ENCODE measurements at places on chromosomes 11 and 22.

- DNase-seq = no peak
Measured at GRCh38 chr11:99366546-99366945, 345.8 kb downstream of the CNTN5 start.

- peak; percentile 75 for DNase-seq
Measured at GRCh38 chr22:40176921-40177737, 596 bp upstream of the TNRC6B start.

DNA sequence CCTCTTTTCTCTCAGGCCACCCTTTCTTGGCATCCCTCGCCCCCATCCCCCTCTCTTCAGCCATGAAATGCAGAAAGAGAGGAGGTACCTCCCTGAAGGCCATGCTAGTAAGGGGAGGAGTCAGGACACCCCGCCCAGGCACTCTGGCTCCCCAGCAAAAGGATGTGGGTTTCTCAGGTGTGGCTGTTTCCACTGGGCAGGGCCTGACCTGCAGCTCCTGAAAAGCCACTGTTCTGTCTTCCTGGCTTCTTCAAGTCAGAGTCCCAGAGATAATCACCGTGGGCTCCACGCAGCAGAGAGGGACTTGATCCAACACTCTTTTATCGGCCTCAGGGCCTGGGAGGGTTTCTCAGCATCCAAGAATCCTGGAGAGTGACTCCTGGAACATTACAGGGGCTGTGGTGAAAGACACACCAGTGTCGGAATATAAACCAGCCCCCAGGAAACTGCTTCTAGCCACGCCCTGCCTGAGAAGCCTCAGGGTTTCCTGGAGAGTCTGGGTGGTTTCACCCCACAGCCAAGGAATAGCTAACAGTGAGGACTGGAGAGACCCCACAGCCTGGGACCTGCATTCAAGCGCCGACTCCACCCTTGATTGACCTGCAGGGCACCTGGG, 45.7 kb upstream of the TSPAN18 start:
- DNase-seq = peak; percentile 46

DNA sequence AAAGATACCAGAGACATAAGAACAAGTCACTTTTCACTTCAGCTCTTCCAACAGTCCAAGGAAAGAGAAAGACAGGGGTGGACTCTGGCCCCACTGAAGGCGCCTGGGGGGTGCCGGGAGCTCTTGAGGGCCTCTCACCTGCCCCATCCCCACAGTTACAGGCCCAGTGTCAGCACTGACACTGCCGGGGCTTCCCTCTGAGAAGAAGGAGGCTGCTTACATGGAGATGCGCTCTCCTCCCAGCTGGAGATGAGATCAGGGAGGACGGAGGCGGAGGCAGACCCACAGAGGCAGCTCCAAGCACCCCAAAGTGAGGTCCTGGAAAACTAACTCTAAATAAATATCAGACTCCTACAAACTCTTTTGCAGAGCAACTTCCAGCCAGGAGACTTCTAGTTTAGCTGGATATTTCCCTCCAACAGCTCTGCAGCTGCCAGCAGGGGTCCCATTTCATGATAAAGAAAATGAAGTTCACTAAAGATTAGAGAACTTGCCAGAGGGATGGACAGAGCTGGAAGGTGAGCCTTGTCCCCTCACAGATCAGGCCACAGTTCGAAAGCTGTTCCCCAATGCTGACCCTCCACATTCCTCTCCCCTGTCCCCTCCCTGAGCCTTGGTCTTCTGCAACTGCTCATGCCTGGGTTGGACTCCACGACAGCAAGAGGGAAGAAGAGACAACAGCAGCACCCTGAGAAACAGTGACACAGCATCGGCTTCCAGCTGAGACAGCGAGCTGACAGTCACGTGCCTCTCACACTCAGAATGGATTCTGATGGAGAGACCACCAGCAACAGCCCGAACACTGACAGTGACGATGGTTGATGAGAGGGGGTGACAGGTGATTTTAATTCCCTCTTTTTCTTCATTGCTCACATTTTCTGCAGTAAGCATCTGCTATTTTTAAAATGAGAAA, 5.8 kb downstream of the CARS1 start:
- no peak for DNase-seq

DNA sequence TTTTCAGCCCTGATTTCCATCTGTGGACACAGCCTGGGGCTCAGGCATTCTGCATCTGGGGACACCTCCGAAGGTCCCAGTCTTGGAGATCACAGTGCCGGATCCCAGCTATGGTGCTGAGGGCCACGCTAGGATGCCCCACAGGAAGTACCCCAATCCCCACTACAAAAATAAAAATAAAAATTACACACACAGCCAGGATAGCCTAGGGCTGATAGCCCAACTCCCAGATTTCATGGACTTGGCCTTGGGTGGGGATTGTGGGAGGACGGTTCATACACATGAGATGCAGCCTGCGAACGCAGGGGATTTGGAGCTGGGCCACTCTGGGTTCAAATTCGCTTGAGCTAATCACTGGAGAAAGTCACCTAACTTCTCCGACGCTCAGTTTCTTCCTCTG, 237.7 kb downstream of the BUD13 start:
- DNase-seq = no peak

GRCh38 chr22:30947173-30947815, 21.3 kb downstream of the MORC2 start:
- DNase-seq = no peak

GRCh38 chr11:79413268-79413667, 27.6 kb downstream of the TENM4 start:
- DNase-seq = peak; percentile 92

GRCh38 chr11:126585388-126585773, 229.9 kb downstream of the ST3GAL4 start:
- DNase-seq = no peak

- peak; percentile 69 for DNase-seq
Measured at GRCh38 chr11:83566950-83567349, 280.8 kb upstream of the CCDC90B start.

DNA sequence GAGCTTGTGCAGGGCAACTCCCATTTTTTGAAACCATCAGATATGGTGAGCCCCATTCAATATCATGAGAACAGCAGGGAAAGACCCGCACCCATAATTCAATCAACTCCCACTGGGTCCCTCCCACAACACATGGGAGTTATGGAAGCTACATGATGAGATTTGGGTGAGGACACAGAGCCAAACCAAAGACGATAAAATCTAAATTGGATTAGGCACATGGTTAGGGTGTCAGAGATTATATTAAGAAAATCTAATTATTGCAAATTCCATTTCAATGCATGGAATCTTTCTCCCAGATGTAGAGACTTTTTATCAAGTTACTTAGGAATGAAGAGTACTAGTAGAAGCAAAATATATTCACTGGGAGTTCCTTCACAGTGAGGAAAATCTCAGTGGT, 324.9 kb downstream of the JRKL start:
- no peak for DNase-seq

GRCh38 chr11:36974771-36975170, 376.7 kb upstream of the RAG2 start:
- DNase-seq = no peak

DNA sequence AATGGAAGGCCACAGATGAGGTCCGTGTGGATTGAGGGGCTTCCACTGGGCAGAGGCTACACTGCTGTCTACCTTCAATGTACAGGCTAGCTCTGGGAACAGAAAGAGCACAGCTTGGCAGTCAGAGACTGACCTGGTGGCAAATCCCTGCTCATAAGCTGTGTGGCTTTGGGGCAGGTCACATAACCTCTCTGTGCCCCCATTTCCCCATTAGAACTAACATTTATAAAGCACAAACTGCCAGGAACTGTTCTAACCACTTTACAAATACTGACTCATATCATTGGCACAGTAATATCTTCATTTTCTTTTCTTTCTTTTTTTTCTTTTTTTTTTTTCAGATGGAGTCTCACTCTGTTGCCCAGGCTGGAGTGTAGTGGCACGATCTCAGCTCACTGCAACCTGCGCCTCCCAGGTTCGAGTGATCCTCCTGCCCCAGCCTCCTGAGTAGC, 3.1 kb downstream of the FOSL1 start:
- DNase-seq = peak; percentile 28

- no peak for DNase-seq
Measured at GRCh38 chr11:76665172-76665571, 5.4 kb downstream of the LRRC32 start.

DNA sequence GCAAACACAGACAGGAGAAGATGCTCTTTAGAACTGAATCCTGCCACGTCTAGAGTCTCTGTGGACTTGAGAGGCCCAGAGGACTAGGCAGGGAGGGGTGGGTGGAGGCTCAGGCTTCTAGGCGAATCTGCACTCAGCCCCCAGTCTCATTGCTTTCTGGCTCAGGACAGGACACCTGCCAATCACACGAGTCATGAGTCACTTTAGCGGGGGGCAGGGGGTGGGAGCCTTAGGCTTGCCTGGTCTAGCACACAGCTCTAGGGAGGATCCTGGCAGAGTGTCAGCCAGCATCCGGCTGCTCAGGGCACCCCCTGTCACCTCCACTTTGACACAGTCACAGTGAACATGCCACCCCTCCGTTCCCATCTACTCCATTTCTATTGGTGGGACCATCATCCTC, 167.7 kb downstream of the CEP164 start:
- DNase-seq = no peak

- DNase-seq = no peak
Measured at GRCh38 chr22:45774001-45774670, 102.5 kb downstream of the ATXN10 start.

GRCh38 chr11:64095949-64096348, 60.2 kb downstream of the FLRT1 start:
- DNase-seq = no peak

DNA sequence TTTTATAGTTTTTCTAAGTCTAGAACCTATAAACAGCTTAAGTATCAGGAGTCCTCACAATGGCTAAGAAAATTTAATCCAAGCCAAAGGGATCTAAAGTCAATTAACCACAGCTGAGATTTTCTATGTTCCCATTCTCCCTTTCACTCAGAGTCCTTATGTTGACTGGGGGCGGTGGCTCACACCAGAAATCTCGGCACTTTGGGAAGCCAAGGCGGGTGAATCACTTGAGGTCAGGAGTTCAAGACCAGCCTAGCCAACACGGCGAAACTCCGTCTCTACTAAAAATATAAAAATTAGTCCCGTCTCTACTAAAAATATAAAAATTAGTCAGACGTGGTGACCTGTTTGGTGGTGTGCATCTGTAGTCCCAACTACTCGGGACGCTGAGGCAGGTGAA, 6.9 kb downstream of the RDX start:
- DNase-seq = peak; percentile 56

DNA sequence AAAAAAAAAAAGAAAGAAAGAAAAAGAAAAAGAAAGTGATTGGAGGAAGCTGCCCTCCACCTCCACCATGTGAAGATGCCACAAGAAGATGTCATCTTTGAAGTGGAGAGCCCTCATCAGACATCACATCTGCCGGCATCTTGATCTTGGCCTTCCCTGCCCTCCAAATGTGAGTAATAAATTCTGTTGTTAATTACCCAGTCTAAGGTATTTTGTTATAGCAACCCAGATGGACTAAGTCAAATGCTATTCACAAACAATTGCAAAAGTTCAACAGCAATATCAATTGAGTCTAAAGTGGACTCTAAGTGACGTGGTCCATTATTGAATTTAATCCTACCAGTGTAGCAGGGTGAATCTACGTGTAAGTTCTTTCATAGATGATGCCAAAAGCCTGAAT, 55.9 kb upstream of the NUP160 start:
- DNase-seq = no peak

- DNase-seq = no peak
Measured at GRCh38 chr11:111093061-111093460, 152.5 kb upstream of the POU2AF2 start.

DNA sequence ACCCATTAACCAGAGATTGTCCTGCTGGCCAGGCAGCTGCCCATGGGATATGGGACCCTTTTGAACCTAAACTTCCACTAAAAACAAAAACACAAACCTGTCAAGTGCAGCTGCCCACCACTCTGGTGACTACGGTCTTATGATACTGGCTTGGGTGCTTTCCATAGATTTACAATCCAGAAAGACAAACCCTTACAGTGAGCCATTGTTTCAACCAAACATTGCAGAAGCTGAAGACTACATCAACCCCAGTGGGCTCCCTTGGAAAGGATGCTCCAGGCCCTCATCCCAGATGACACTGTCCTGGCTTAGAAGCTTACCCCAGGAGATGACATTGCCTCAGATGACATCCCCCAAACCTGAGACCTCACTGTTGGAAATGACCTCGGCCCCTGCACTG, 56.9 kb upstream of the WNT11 start:
- DNase-seq = no peak

DNA sequence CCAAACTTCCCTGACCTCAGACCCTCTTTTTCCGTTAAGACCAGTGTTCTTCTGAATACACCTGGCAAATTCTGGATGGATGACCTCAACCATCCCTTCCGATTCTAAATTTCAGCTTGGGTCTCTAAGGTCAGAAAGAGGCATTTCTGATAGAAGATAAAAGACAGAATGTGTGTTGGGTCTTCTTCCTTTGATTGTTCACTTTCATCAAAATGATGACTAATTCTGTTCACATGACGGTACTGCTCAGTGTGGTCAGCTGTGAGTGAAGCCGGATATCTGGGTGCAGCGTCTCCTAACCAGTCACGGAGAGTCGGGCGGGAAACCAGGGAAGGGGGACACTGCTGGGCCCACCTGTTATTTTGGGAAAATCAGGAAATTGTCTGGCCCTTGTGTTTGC, 151.6 kb upstream of the NAV2 start:
- DNase-seq = peak; percentile 24

GRCh38 chr11:99814021-99814420, 793.3 kb downstream of the CNTN5 start:
- DNase-seq = no peak

- peak; percentile 14 for DNase-seq
Measured at GRCh38 chr11:132030896-132031295, 660.5 kb downstream of the NTM start.

DNA sequence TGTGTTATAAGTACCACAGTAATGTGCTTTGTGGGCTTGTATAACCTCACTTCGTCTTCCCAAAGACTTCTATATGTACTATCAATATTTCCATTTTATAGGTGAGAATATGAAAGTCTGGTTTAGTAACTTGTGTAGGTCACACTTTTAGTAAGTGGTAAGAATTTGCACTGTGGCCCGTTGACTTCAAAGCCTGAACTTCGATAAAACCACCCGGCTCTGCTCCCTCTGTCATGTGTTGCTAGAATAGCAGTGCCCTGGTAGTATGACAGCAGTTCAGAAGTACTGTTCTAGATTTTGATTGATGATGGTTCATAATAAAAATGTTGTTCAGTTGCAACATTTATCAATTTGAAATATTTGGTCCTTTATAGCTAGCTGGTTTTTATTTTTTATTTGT, 110.2 kb upstream of the SORL1-AS1 start:
- DNase-seq = no peak

GRCh38 chr22:41474872-41475451, 6.0 kb downstream of the ACO2 start:
- DNase-seq = no peak
